ENCODE measurements at places on chromosomes 5 and 9.

GRCh38 chr5:132608107-132608506 is 49.9 kb upstream of the IL13 start:
- no peak for DNase-seq

DNA sequence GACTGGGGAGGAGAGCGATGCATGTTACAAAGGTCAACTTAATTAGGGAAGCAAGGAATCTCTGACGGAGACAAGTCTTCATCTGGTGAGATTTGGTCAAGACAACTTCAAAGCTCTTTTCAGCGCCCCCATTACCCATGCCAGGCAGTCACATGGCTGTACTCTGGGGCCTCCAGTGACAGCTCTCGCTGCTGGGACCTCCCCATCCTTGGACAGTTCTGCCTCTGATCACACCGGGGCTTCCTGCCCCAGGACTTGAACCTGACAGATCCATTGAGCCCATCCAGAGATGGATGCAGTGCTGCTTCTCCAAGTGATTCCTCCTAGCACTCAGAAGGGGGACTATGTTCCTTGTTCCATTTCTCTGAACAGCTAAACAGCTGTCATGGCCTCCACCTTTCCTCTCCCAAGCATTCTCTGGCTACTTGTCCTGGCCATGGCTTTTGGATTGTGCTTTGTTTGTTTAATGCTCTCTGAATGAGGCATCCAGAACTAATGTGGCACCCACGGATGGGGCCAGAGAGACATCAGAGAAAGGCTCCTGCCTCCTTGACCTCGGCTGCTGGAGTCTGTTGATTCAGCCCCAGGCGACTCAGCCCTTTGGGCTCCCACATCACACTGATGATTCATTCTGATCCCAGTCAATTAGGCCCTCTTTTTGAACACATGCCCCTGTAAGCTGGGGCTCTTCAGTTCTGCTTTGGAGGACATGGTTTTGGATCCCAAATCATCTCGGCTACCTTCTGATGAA is 122.1 kb upstream of the ADAMTS16 start:
- DNase-seq = no peak

DNA sequence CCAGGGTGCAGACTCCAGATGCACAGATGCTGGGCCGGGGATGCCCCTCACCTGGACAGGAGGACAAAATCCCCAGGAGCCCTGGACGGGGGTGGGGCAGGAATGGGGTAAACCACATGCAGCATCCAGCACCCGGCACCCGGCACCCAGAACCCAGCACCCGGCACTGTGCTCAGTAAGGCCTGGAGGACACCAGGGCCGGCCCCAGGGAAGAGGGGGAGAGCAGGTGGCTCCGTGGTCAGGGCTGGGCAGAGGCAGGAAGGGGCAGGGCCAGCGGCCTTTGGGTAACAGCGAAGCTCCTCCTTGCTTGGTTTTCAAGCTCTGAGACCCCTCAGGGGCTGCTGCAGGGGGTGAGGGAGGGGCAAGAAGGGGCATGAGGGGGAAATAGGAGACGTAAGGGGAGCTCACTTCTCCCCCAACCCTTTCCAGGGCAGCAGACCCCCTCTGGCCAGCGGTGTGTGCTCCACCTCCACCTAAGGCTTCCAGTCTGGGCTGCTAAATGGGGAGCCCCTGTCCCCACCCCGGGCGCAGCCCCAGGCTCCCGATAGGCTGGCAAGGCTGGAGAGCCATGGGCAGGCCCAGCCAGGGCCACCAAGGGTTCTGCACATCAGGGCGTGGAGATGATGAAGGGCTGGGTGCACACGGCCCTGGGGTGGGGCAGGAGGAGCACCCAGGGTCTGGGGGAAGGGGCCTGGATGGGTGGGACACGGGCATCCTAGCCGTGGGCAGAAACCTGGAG is 17.8 kb upstream of the SLC6A19 start:
- DNase-seq = no peak

- no peak for DNase-seq
These were observed 186.5 kb downstream of the ERCC6L2 start for GRCh38 chr9:96062031-96062430.

GRCh38 chr5:122839731-122840130 is 5.7 kb upstream of the SNX24 start:
- no peak for DNase-seq

DNA sequence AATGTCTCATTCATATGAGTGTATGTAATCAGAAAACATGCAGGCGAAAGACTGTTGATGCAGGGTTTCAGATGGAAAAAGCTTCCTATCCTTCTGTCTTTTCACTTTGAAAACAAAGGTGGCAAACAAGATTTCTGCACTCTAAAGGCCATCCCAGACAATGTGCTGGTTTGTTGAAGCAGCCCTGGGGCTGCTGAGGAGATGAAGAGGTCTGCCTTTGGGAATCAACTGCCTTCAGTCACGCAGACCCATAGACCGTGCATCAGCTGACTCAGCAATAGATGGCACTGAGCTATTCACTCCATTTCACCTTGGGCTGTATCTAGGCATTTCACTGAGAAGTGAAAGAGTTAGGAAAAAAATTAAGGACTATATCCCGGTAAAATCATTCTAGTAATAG is 60.5 kb upstream of the C5orf46 start:
- DNase-seq = no peak

- DNase-seq = no peak
These were observed 53.8 kb downstream of the ABHD17B start for GRCh38 chr9:71857159-71857558.

DNA sequence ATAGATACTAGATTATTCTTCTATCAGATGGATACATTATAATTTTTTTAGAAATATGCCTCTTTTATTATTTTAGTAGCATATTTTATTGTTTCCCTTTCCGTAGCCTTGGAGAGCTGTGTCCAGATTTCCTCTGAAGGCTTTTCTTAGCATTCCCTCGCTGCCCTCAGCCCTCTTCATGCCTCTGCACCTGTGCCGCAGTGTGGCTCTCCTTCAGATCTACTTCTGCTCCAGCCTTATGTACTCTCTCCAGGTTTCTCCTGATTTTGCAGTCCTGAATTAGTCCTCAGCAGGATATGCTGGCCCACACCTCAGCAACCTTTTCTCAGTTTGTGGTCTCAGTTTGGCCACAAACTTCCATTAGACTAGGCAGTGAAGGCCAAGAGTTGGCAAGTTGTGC is 1052.0 kb downstream of the TAF11L14 start:
- no peak for DNase-seq

All from GM12878 (cell line).